ENCODE measurements at places on chromosomes 5 and 9.

- no peak for DNase-seq
Observed at GRCh38 chr9:116355153-116355921, 201.7 kb downstream of the PAPPA start.

GRCh38 chr9:4366591-4367330, 66.9 kb upstream of the GLIS3 start:
- DNase-seq = peak; percentile 38

DNA sequence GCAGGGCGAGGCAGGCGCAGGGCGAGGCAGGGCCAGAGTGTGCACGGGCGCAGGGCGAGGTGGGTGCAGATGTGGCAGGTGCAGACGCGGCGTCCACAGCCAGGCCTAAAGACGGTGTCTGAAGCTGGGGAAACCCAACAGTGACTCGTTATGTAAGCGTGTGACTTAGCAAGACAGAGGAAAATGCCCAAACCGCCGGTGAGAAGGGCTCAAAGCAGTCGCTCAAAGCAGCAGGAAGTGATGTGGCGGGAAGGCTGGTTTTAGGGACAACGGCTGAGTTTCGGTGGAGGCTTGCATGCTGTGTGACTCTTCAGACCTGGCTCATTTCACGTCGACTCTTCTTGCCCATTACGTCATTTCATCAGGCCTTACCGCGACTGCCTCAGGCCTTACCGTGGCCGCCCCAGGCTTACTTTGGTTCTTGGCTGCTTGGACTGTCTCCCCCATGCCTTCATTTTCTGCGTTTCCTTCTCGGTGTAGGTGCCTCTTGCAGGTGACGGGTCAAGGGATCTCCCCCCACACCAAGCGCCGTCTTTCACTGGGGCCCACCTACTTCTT, 50.5 kb upstream of the EXOC3 start:
- DNase-seq = peak; percentile 58

DNA sequence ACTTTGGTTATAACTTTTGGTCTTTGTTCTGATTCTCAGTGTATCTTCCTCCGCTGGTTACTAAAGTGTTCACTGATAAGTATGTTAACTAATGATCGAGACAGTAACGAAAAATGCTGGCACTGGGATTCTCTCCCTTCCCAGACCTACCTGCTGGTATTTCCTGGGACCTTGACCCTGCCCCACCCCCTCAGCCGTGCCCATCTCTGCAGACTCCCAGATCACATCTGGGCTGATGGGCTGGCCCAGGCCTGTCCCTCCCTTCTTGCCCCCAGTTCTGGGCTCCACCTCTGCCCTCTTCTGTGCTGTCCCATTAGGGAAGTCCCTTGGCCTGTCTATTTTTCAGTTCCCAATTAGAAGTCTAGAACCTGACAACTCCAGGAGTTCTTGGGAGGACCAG, 46.9 kb downstream of the NEURL1B start:
- DNase-seq = no peak

DNA sequence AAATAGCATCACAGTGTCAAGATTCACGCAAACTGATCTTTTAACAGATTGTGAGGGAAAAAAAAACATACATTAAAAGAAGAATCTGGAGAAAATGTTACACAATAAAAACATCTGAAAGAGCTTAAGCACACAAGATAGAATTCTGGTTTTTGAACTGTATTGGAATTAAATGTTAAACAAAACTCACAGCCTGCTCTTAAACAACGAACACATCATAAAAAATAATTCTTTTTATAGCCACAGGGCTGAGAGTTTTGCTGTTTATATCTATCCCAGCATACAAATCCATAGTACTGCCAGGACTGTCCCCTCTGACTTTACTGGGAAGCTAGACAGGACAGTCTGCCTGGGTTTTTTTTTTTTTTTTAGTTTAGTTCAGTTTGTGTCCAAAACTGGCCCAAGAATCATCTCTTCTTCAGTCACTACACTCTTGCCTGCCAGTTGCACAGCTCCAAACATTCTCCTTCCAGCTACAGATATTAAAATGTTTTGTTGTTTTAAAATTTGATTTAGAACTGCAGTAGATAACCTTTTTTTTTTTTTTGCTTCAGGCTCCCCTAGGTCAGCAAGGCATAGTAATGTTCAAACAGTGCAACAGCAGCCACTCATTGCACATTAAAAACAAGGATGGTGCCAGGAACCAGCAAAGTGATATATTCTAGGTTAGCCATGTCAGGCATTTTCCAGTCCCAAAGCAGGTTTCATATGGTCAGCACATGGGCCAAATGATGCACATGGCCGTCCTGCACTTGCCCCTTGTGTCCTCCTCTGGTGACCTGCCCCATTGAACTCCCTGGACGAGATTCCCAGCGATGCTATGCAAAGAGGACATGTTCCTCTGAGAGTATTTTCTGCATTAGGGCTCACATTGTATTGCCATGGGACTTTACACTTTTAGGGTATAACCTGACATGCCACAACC, 173.6 kb downstream of the ARL15 start:
- no peak for DNase-seq

DNA sequence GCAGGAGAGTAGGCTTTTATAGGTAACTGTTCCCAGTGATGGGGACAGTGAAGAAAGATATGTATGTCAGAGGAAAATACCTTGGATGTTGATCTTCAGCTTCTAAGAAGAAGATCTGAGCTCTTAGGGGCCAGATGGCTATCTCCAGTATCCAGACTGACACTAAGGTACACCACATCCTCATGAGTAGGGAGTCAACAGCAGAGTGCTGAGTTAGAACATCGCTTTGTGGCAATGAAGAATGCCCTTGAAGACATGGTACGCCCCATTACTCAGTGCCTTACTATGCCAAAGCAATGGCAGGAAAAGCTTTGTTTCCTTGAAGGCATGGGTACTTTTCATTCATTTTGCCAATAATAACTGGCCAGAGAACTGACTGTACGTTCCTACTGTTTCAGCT, 263.7 kb downstream of the CEMIP2 start:
- DNase-seq = no peak

DNA sequence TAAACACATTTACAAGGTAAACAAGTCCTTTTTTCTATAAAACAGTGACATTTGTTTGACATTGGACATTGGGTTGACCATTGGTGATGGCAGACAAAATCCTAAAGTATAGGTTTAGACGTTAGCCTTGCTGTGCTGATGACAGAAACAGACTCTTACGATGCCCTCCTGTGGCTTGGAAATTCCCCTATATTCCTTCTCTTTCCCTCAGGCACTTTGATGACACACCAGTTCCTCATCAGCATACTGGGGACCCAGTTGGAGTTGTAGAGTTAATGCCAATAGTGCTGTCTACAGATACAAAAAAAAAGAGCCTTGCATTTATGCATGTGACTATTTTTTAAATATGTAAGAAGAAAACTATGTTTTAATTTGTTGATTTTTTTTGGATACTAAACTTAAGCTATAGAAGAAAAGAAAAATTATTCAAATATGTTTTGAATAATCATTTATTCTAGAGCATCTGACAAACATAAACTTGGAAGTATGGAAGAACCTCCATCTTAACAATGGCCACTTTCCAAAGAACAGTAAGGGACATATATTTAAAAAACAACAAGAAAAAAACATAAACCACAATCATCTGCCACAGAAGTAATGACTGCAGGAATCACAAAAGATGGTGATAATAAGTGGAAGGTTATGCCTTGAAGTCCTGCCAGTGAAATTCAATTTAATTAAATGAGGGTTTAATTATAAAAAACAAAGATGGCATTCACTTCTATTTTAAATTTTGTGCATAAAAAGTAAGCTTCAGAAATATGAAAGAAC, 75.6 kb upstream of the SNCAIP start:
- no peak for DNase-seq

DNA sequence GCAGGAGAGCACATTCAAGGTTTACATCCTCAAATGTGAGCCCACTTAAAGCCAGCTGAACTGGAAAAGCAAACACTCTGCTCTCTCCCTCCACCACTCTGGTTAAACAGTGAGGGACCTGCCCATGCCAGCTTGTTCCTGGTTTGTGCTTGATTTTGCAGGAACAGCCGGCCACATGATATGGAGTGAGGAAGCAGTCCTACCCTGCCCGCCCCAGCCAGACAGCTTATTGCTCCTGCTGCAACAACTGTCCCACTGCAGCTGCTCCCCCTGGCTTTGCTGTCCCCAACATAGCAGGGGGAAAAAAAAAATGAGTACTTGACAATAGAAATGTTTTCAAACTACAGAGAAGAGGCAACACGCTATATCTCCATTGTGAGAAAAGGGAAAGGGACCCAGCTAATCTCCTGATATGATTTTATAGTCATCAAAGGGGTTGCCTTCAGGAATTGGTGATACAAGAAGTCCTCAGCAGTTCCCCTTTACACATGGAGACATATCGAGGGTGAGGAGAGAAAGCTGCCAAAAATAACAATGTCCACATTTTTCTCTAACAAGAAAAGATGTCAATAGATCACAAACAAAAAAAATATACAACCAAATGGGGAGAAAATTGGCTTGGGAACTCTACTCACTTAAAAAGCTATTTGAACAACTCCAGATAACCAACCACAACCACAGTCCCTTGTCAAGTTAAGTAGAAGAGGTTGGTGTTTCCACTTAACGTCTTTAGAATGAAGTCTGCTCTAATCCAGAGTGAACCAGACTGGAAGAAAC, 4.6 kb downstream of the MYO10 start:
- no peak for DNase-seq

DNA sequence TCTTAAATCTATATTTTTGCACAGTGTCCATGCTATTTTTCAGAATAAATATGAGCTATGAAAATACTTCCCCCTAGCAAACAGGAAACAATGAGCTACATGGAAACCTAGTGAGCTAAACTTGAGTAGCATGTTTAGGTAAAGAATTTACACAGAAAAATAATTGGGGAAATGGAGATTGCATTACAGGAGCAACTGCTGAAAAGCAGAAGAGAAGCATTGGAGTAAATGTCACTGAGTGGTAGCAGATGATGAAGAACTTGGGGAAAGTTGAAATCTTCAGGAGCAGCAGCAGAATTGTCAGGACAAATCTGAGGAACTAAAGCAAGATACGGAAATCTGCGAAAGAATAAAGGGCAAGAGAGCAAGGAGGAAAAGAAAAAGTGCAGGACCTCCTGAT, 610.3 kb downstream of the TLE1 start:
- no peak for DNase-seq

GRCh38 chr5:128687930-128688329, 149.9 kb upstream of the FBN2 start:
- no peak for DNase-seq

GRCh38 chr9:7780261-7780988, 19.2 kb downstream of the DMAC1 start:
- no peak for DNase-seq

DNA sequence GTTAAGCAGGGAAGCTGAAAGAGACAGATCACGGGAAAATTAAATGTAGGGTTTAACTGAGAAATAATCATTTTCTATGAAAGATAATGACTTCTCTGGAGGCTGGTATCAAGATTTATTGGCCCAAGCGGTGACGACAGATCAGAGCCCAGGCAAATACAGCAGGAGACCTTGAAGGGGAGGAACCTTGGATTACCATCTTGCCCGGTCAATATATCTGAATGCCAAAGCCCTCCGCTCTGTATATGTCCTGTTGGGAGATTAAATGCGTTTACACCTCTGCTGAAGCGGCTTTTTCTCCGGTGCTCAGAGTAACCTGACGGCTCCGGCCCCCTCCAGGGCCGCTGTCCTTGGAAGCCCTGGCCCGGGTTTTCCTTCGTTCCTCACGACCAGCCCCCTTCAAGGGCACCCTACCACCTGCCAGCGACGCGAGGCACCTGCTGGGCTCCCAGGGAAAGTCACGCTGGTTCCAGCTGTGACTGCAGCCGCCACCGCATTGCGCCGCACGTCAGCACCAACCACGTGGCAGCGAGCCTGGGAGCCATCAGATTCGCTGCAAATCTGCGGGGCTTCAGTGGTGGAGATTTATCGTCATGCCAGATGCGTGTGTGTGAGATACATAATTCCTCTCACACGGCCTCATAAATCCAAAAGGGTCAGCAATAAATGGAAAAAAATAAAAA, 4.4 kb upstream of the QSOX2 start:
- DNase-seq = no peak

DNA sequence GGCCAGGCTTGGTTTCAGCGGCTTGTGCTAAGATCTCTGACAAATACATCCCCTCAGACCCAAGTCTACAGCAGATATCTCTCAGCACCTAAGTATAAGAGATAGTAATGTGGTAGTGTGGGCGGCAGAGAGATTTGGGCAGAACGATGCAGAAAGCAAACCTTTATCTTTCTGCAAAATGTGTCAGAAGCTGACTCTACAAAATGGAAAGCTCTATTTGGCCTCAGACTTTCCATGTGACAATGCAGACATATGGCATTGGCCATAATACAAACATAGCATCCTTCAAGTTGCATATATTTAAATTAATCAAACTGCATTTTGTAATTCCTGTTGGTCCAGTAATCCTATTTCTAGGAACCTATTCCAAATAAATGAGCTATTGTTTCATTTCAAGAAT, 102.5 kb upstream of the RAI14 start:
- DNase-seq = no peak

DNA sequence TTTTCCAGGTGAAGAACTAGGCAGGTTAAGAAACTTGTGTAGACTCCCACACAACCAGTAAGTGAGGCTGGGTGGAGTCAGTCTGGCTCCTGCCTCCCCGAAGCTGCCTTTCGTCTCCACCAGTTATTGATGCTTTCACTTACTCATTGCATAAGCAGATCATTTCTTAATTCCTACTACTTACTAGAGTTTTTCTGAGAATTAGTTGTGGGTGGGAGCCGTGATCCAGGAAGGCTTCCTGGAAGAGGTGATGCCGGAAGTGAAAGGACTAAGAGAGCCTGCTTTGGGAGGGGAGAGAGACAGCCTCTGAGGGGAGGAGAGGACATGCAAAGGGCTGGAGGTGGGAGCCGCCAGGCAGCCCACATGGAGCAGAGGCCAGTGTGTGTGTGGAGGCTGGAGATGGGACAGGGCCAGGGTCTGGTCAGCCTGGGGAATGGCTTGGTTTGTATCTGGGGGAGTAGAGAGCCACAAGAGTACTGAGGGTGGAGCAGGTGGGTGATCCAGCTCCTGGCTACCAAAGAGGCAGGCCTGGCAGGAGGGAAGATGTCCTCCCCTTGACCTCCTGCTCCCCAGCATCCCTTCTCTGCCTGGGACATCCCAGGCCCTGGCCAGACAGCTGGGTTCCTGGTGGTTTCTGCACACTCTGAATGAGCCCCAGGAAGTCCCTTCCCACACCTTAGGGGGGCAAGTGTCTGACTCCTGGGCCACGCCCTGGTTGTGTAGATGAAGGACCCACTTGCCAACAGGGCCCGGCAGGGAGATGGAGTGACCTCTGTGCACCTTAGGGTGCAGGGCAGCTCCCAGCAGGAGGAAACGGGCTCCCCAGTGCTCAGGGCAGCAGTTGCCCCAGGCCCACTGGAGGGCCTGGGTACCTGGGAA, 12.2 kb upstream of the CARD19 start:
- DNase-seq = no peak

Measured in CD8-positive, alpha-beta T cell (primary cell).